ENCODE measurements at places on chromosomes 13 and 19.

DNA sequence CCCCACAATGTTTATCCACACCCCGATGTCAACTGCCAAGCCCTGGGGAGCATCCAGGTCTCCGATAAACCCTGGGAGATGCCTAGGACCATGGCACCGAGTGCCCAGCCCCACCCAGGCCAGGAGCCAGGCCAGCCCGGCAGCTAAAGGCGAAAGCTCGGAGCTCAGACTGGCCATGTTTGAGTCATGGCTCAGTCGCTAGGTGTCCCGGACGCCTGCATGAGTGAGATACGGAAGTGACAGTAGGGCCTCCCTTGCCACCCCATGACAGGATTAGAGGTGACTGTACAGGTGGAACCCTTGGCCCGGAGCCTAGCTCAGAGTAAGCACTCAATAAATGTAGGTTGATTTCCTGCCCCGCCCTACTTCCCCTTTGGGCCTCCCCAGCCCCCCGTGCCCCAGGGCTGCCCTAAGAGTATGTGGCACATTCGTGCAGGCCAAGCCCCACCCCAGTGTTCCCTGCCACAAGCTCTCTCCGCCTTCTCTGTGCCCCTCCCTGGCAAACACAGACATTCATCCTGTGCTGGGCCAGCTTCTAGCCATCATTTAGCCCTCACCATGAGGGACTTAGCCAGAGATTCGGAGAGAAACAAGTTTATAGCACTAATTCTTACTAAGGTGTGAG lies 5.8 kb upstream of the TPM4 start:
- peak; percentile 92 for DNase-seq

DNA sequence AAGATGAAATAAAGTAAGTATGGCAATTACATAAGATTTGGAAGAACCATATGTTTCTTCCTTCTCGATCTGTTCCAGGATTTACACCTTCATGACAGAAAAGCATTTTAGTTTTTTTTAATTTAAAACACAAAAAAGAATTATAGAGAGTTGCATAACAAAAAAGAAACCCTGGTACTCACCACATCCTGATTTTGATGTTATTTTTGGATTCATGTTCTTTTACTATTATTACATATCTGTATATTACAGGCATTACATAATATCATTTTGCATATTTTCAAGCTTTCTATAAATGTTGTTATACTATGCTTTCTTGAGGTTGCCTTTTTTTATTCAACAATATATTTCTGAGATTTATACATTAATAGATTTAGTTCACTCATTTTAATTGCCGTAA lies 6.7 kb upstream of the KATNAL1 start:
- DNase-seq: no peak

DNA sequence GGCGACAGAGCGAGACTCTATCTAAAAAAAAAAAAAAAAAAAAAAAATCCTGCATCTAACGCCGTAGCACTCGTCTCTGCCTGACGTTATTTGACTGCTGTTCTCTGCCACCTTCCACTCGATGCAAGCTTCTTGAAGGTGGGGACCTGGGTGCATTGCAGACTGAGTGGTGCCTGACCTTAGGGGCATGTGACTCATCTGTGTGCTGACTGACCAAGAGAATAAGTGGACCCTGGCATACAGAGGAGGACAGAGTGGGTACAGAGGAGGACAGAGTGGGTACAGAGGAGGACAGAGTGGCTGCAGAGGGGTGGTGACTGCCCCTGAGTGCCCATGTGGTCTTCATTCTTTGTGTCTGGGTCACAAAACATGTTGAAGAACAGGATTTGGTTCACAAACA lies 7.6 kb downstream of the WTIP start:
- no peak for DNase-seq

DNA sequence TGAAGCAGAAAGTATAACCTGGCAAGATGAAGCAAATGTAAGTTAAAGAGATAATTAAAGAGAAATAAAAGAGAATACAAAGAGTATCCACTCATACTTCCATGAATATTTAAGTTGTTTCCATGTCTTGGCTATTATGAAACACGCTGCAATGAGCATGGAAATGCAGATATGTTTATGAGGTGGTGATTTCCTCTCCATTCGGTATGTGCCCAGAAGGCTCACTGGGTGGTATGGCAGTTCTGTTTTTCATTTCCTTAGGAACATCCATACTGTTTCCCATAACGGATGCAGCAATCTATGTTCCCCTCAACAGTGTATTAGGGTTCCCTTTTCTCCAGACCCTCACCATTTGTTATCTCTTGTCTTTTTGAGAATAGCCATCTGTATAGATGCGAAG lies 272.6 kb upstream of the SOX21 start:
- DNase-seq: no peak

GRCh38 chr19:4660181-4660791 lies 9.9 kb downstream of the MYDGF start:
- no peak for DNase-seq

- peak; percentile 47 for DNase-seq
Measured at GRCh38 chr19:40592170-40592569, 9.0 kb upstream of the LTBP4 start.

- no peak for DNase-seq
Measured at GRCh38 chr19:45809643-45810159, 5.4 kb downstream of the RSPH6A start.

GRCh38 chr19:803686-804418 lies 6.6 kb downstream of the PTBP1 start:
- no peak for DNase-seq

- DNase-seq: no peak
Measured at GRCh38 chr13:50098693-50099092, 83.4 kb downstream of the KCNRG start.

DNA sequence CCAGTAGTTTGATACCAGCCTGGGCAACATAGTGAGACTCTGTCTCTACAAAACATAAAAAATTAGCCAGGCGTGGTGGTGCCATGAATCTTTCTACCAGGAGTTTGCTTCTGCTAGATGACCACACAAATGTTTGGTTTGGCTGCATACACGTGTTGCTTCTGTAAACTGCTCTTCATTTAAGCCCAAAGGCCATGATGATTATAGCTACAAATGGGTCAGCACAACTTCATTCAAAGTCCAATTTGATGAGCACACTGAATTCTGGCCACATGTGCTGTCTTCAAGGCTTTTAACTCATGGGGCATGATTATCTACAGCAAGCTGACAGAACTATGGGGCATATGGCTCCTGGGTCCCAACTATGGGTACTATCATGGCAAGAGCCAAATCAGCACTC lies 46.3 kb upstream of the DCT start:
- no peak for DNase-seq

- peak; percentile 7 for DNase-seq
Measured at GRCh38 chr13:46648166-46648607, 95.2 kb downstream of the LRCH1 start.

DNA sequence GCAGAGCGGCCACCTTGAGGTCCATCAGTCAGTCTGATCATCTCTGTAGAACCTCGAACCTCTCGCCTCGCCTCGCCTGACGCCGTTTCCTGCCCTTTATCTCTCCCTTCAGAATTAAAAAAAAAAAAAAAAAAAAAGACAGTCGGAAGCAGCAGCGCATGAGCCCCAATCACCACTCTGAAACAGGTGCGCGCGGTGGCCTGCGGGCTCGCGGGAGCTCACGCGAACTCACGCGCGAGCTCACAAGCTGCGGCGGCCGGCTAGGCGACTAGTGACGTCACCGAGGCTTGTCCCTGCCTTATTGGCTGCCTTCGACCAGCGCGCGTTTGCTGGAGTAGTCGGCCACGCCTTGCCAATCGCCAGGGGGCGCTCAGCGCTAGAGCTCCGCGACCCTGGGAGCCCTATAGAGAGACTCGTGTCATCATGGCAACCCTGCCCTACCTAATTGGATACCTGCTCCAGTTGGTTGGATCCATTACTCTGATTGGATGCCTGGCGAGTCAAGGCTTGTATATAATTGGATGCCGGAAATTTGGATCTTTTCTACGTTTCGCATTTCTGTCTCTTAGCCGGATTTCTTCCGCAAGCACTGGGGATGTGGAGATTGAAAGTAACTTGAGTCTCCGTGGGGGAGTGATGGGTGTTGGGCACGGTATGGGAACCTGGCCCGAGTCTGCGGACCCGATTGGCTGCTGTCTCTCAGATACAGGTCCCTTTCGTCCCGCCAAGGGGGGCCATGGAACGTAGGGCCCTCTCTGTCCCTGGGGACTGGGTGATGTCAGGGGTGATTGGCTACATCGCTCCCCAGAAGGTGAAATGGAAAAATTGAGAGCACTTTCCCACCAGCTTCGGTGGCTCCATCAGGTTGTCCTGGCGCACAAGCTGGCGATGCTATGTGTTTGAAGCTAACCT lies 31.6 kb downstream of the SYT3 start:
- peak; percentile 71 for DNase-seq

- no peak for DNase-seq
Measured at GRCh38 chr19:8320564-8321066, 560 bp downstream of the NDUFA7 start.

GRCh38 chr19:34220472-34221063 lies 33.8 kb upstream of the GARRE1 start:
- peak; percentile 55 for DNase-seq

DNA sequence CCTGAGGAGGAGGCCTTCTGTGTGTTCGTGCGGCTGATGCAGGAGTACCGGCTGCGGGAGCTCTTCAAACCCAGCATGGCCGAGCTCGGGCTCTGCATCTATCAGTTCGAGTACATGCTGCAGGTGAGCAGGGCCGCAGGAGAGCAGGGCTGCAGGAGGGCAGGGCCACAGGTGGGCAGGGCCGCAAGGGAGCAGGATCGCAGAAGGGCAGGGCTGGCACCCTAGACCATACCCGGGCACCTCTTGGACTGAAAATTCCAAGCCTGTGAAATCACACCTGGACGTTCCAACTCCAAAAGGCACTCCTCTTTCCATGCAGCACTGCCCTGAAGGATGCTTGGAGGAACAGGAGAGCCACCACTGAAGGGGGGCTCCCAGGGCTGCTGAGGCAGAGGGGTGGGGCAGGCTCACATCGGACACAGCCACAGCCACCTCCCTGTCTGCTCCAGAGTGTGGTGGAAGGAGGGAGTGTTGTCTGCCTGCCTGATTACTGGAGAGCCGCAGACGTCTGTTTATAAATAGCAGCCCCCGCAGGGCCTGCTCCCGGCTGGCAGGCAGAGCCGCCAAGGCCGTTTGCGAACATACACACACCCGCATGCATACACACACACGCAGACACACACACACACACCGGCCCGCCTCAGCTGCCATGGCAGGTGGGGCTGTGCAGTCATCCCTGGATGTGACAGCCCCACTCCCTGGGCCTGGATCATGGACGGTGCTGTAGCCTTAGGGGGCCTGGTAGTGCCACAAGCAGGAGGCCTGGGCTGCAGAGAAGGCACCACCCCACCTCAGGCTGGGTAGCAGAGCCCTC lies 20.2 kb downstream of the EVI5L start:
- no peak for DNase-seq

- DNase-seq: no peak
Measured at GRCh38 chr13:91576590-91576989, 178.2 kb downstream of the GPC5 start.

DNA sequence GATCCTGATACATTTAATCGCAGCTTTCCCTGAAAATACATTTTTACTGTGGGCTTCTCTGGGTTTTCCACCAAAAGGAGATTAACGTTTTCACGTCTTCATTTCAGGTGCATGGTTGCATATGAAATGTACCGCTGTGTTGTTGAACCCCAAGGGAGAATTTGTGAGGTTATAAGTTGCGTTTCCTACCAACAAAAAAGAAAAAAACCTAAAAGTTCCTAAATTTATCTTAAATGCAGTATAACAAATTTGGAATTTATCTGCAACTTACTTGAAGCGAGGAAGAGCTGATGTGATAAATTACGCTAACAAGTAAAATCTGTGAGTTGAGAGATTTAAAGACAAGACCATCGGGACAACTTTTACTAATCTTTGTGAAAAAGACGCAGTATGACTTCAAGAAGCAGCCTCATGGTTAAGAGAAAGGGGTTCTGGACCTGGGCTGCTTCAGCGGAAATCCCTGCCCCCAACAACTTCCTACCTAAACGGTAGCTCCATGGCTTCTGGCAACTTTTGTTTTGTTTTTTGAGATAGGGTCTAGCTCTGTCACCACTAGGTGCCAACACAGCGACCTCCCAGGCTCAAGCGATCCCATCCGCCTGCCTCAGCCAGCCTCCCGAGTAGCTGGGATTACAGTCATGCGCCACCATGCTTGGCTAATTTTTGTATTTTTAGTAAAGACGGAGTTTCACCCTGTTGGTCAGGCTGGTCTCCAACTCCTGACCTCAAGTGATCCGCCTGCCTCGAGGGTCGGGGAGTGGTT lies 958 bp upstream of the OBI1 start:
- peak; percentile 6 for DNase-seq

- no peak for DNase-seq
Measured at GRCh38 chr19:47614021-47614295, 5.0 kb downstream of the BICRA start.

- no peak for DNase-seq
Measured at GRCh38 chr13:99045396-99045795, 67.5 kb upstream of the DOCK9 start.

GRCh38 chr19:572743-573518 lies 535 bp downstream of the BSG start:
- DNase-seq: no peak

DNA sequence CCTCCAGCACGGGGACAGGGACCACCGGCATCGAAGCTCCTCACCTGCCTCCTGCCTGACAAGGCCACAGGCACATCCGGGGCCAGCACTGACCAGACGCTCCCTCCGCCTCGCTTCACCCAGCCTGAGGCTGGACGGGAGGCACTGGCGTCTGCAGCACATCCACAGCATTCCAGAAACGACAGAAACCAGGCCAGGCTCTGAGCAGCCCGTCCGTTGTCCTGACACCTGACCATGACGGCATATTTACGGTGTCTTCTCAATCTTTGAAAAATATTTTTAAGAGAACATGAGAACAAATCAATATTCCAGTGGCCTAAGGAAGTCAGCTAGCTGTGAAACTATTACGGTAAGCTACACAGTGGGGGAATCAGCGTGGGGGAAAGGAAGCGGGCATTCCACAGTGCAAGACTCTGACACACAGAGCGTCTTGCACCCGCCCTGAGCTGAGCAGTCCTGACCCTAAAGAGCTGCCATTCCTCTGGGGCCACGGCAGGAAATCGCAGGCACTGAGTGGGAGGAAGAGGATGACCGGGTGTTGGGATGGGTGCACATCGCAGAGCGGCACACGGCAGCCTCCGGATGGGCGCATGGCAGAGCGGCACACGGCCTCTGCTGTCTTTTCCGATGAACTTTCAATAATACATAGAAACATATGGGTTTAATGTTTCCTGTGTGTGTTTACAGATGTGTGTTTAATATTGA lies 26.8 kb downstream of the RASA3 start:
- no peak for DNase-seq

DNA sequence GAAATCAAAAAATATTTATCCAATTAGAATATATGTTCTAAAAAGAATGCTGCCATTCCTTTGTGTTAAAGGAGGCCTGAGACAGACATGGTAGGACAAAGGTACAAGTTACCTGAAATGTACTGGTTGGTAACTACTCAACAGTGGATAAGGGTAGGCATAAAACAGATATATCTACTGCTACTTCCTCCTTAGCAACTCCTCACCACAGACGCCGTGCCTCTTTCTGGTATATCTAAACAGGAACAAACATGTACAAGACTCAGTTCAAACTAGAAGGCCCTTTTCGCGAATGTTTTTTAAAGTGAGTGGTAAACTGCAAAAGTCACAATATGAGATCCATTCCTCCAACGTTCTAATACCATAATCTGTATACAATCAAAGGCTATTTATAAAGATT lies 86.9 kb downstream of the TBC1D4 start:
- DNase-seq: no peak

Data from CD4-positive, alpha-beta T cell treated with Interleukin-1 beta for 1 hour (primary cell).